Astrocyte of the spinal cord (primary cell): ENCODE measurements at places on chromosomes 4 and X.

DNA sequence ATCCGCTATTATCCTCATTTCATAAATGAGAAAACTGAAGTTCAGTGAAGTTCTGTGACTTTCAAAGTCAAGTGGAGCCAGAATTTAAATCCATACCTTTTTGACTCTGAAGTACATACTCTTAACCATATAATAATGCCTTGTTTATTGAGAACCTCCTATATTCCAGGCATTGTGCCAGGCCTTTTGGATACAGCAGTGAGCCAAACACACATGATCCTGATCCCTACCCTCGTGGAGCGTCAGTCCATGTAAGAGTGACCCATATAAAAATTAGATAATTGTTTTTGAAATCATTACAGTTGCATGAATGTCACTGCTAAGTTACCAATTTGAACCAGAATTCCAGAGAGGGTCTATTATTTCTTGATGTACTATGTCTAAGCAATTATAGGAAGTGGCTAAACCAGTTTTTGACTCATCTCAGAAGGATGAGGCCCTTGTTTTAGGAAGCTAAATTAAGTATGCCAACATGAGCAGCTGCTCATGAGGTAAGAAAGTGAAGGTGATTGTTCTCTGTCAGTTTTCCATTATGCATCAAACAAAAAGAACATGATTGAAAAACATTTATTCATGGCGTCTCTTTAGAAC lies 289.5 kb downstream of the GLUD2 start:
- no peak for DNase-seq

- peak; percentile 43 for DNase-seq
Observed at GRCh38 chr4:176001151-176002006, 64.3 kb upstream of the WDR17 start.

- no peak for DNase-seq
Observed at GRCh38 chr4:17437396-17437795, 74.5 kb downstream of the QDPR start.

DNA sequence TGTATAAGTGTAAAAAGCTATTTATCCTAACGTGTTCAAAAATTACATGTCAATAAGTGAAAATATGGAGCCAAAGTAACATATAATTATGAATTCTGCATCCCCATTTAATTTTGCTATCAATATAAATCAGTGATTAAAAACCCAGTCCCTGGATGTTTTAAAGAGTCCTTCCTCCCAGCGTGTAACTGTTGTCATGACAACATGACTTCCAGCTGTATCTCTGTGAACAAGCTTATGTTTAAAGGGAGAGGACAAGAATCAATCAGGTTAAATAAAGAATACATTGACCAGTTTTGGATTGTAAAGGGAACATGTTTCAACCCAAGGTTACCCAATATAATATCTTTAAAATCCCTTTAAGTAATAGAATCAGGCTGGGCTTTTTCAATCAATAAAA lies 219.7 kb downstream of the NSUN7 start:
- no peak for DNase-seq

DNA sequence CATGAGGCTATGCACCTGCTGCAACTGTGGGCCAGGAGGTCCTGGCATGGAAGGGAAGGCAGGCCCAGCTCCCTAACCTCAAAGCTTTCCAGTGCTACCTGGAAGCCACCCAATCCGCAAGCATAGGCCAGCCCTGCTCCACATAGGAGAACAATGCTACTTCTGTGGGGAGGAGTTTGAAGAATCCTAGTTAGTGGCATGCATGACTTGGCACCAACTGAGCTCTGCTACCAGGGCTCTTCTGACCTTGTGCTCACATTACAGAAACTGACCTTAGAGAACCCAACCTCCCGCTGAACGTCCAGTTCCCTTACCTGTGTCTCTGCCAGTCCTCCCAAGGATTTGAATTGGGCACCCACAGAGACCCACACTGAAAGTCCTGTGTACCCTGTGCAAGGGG lies 58.8 kb downstream of the USP46 start:
- DNase-seq = no peak

- no peak for DNase-seq
Observed at GRCh38 chr4:17933126-17933525, 88.4 kb downstream of the LCORL start.

DNA sequence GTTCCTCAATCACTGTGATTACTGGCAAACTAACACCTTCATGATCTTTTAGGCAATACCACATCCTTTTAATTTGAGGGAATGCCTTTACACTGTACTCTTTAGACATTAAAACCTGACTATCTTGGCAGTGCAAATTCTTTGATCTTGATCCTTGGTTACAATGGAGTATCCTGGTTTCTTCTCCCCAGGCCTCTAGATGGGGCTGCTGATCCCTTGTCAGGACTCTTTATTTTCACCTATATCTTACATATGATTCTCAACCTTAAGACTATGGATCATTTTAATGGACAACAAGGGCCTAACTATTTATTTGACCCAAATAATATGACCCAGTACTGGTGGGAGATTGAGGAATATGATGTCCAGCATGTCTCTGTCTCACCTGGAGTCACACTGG lies 1005.5 kb upstream of the INTU start:
- peak; percentile 45 for DNase-seq

- DNase-seq = no peak
Observed at GRCh38 chr4:24570172-24570571, 14.2 kb downstream of the DHX15 start.

DNA sequence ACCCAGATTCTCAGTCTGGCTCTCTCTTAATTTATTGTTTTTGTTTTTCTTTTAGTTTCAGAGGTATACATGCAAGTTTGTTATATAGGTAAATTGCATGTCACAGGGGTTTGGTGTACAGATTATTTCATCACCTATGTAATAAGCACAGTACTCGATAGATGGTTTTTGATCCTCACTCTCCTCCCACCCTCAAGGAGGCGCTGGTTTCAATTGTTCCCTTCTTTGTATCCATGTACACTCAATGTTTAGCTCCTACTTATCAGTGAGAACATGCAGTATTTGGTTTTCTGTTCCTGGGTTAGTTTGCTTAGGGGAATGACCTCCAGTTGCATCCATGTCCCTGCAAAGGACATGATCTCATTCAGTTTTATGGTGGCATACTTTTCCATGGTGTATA lies 198.4 kb downstream of the STK32B start:
- DNase-seq = no peak

DNA sequence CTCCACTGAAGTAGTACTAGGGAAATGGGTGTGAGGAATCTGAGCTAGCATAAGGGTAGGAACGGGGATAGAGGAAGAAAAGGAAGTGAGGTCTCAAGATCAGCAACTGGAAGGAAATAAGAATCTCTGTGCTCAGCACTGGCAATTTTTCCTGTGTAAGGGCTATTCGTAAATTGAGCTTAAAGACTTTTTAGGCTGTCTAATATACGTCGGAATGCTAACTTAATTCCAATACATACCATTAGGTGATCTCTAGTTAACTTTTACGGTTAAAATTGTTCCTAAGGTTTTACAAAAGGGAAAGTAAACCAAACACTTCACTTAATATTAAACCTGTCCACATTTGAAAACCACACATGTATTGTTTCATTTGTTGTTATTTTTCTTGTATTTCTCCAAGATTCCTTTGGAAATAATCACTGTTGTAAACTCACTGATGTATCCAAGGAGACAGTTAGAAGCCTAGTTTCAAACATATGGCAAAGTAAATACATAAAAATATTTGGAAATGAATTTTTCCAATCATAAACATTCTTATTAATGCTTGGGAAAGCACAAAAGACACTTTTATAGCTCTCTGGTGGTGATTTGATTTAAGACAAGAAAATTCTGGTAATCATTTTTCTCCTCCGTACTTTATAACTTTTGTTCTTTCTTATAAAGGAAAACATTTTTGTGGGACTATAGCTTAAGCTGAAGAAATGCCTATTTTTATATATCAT lies 28.1 kb upstream of the HPGDS start:
- no peak for DNase-seq

GRCh38 chr4:42445038-42445437 lies 47.8 kb downstream of the SHISA3 start:
- no peak for DNase-seq

DNA sequence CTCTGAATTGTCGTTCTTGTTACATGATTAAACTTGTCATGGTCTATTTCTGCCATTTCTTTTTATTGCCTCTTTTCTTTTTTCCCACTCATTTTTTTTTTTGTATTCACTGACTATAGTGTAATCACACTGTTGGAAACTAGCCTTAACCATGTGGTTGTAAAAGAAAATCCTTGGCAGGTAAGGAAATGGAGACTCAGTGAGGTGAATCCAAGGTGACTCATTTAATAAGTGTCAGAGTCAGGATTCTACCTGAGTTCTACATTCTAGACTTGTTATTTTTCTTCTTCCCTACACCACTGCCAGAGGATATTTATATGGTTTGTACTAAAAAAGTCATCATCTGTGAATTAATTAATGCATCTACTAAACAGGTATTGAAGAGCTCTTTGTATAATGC lies 152.2 kb downstream of the CBLL2 start:
- DNase-seq = no peak

DNA sequence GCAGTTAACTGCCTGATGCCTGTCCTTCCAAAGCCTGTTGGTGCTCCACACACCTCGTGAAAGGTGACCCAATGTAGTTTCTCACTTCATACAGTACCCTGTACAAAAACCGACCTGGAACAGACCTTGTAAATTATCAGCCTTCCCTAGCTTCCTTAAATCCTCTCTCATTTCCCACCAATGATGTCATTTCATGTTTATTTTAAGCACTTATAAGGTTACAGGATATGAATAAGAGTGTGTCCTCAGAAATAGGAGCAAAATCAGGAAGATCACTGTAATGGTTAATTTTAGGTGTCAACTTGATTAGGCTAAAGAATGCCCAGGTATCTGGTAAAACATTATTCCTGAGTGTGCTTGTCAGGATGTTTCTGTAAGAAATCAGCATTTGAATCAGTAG lies 44.7 kb downstream of the TMEM150C start:
- DNase-seq = peak; percentile 65

DNA sequence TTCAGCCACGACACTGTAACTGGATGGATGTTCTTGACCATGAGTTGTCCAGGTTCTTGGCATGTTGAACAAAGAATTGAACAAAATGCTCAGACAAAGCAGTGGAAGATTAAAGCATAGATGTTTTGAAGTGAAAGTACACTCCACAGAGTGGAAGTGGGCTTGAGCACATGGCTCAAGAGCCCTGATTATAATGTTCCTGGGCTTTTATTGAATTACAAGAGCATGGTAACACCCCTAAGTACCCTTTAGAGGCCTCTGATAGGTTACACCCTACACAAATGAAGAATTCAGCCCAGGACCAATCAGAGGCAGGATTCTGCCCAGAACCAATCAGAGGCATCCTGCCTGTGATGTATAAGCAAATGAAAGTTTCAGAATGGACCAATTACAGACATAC lies 33.5 kb downstream of the SLC10A6 start:
- no peak for DNase-seq

- DNase-seq = peak; percentile 88
Observed at GRCh38 chr4:119286377-119287002, 35.4 kb downstream of the FABP2 start.

DNA sequence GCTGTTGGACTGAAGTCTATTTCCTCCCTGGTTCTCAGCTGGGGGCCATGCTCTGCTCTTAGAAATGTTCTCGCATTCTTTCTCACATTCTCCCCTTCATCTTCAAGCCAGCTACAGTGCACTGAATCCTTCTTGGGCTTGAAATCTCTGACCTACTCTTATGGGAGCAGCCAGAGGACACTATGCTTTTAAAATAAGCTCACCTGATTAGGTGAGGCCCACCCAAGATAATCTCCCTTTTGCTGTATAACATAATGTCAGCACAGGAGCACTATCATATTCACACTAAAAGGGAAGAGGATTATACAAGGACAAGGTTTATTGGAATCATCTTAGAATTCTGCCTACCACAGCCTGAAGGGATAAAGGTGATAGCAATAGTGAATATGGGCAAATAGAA lies 146.3 kb downstream of the ZNF674 start:
- no peak for DNase-seq

- no peak for DNase-seq
Observed at GRCh38 chrX:92209936-92210335, 430.8 kb downstream of the PCDH11X start.

DNA sequence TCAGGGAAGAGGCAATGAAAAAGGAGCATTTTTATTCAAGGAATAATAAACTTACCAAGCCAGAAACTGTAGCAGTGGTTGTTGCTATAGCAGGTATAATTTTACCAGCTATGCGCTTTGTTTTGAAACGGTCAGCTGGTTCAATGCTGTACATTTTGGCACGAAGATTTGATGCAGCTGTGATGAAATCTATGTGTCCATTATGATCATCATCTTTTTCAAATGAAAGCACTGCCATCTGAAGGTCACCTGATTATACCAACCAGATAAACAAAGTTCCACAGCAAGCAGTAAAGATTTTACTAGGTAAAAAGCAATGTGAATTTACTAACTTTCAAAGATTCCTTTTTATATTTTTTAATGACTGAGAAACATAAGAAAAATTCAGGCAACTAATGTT lies 66.4 kb downstream of the STAP1 start:
- DNase-seq = no peak

DNA sequence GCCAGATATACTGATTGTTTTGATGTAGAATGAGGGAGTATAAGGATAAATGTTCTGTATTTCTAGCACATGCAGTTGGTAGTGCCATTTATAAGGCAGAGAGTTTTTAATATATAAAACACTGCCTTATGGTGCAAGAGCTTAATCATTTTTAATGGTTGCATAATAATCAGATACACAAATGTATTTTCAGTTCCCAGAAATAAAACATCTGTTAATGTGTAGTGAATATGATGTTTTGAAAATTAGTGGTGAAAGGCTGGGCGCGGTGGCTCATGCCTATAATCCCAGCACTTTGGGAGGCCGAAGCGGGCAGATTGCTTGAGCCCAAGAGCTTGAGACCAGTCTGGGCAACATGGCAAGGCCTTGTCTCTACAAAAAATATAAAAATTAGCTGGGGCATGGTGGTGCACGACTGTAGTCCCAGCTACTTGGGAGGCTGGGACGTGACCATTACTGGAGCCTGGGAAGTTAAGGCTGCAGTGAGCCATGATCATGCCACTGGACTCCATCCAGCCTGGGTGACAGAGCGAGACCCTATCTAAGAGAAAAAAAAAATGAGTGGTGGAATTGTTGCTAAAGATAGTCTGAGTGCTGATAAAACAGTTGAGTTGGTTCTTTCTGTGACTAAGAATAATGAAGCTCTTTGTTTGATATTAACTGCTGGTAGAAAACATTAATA lies 29.3 kb downstream of the CLCN3 start:
- DNase-seq = no peak
